A549 treated with RU486 at 1 μM for 4 hours (cell line): ENCODE measurements at places on chromosomes 7 and 10. TPM values are rescaled to one million over a fixed set of nuclear protein-coding genes. Genes with fewer than 3 reads are reported as not detected.

LEP gene
- total RNA-seq: not detected in 5 replicates

MYOZ1 gene
- not detected in 5 replicates for total RNA-seq

CCDC3 gene
- 0.94 to 1.1 TPM (median 0.99 TPM) in 5 replicates for total RNA-seq

CPVL gene
- 0.14 to 0.34 TPM (median 0.28 TPM) in 5 replicates for total RNA-seq

CUZD1 gene
- total RNA-seq: 1.3 to 1.8 TPM (median 1.6 TPM) in 5 replicates

GPR15LG gene
- not detected in 5 replicates for total RNA-seq

TNS3 gene
- 70.9 to 83.2 TPM (median 79.9 TPM) in 5 replicates for total RNA-seq

OR13A1 gene
- total RNA-seq: not detected in 5 replicates

ZNF777 gene
- total RNA-seq: 16.2 to 22.7 TPM (median 21.9 TPM) in 5 replicates

FKBP9 gene
- 75.7 to 124 TPM (median 88.0 TPM) in 5 replicates for total RNA-seq

DENND2A gene
- total RNA-seq: 0.22 to 0.45 TPM (median 0.32 TPM) in 5 replicates
